Stimulated activated CD4-positive, alpha-beta T cell treated with anti-CD3 and anti-CD28 coated beads, Interleukin-12 subunit alpha, Interleukin-12 subunit beta, amount 100 ng/mL, for 4 hours (primary cell): ENCODE measurements at places on chromosomes 6 and 20.
A peak's percentile ranks its signal among the peaks of the same experiment; 100 is the strongest.

- DNase-seq: no peak
These were observed 325.0 kb downstream of the CDC5L start for GRCh38 chr6:44712353-44713111.

GRCh38 chr20:62428002-62428372, 648 bp upstream of the RBBP8NL start:
- DNase-seq: no peak

DNA sequence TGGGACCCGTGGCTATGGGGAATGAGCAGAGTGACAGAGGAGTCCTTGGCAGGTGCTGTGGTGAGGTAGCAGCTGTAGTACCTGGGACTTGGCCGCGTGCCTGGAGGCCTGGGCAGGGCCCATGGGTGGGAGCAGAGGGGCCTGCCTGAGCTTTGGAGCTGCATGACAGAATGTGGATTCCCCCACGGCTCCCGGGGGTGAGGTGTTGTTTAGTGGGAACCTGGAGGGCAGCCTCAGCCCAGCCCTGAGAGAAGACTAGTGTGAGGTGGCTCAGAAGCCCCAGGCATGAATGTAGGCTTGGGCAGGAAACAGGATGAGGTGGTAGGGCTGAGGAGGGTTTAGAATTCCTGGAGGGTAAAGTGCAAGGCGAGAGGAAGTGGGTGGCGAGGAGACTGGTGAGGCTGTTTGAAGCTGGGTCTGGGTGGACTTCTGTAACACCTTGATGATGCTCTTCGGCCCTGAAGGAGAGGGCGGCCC, 86.5 kb upstream of the SCP2D1 start:
- DNase-seq: no peak

GRCh38 chr20:15742087-15742486, 831.2 kb downstream of the KIF16B start:
- DNase-seq: no peak

DNA sequence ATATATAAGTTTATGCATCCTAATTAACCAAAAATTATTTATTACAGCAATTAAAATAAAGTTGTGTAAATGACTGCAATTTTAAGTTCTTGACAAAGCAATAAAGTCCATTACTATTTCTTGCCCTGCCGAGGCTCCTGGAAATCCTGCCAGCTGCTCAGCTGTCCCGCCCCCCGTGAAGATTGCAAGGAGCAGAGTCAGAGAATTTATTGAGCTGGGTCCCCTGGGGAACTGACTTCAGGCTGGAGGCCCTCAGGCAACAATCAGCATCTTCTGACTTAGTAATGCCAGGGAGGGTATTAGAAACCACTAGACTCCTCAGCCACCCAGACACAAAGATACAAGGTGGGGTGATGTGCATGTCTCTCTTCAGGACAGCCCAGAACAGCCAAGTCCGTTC, 92.3 kb downstream of the EDN3 start:
- DNase-seq: no peak

DNA sequence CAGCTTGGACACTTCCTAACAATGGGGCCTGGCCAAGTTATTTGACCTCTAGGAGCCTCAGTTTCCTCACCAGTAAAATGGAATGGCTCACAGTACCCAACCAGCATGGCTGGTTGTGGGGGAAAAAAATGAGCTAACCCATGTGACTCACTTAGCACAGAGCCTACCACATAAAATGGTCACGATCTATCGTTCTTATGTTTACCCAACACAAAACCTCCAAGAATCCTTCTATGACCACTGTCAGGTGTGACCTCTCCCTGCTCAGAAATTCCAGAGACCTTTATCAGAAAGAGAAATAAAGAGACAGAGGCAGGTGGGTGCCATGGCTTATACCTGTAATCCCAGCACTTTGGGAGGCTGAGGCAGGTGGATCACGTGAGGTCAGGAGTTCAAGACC, 39.4 kb downstream of the BPIFB1 start:
- DNase-seq: no peak

- DNase-seq: no peak
These were observed 4.5 kb downstream of the UBE3D start for GRCh38 chr6:83061190-83061589.

DNA sequence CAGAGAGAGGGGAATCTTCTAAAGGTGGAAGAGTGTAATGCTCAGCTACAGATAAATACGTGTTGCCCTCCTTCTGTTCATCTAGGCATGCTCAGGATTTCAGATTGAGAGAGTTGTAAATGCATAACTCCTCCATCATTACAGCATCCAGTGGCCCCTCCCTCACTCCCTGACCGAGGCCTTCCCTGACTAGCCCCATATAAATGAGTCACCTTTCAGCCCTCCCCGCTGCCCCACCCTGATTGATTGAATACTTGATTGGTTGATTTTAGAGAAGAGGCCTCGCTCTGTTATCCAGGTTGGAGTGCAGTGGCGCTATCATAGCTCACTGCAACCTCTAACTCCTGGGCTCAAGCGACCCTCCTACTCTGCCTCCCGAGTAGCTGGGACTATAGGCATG, 193.7 kb downstream of the EYA2 start:
- no peak for DNase-seq

DNA sequence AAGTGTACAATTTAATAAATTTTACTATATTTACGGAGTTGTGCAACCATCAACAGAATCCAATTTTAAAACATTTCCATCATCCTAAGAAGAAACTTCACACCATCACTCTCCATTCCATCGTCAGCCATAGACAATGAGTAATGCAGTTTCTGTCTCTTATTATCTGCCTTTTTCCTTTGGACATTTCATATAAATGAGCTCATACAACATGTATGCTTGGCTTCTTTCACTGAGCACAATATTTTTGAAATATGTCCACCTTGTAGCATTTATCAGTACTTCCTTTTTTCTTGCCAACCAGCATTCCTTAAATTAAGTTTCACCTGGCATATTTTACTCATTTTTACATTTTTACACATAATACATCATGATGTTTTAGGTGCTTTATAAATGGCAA, 22.7 kb upstream of the HIVEP1 start:
- no peak for DNase-seq

- DNase-seq: no peak
These were observed 26.7 kb upstream of the MYLIP start for GRCh38 chr6:16102208-16102607.

- DNase-seq: no peak
These were observed 25.2 kb downstream of the HLA-A start for GRCh38 chr6:29967379-29968010.

GRCh38 chr6:155406801-155407200, 48.8 kb downstream of the NOX3 start:
- DNase-seq: no peak

- no peak for DNase-seq
These were observed 127.1 kb upstream of the MLIP start for GRCh38 chr6:53984163-53984562.

- no peak for DNase-seq
These were observed 201.1 kb downstream of the OGFRL1 start for GRCh38 chr6:71489736-71490135.

- no peak for DNase-seq
These were observed 24.9 kb downstream of the ARHGAP18 start for GRCh38 chr6:129684903-129685661.

GRCh38 chr6:159305804-159306537, 136.8 kb downstream of the FNDC1 start:
- DNase-seq: no peak

- DNase-seq: no peak
These were observed 58.7 kb upstream of the SLC2A12 start for GRCh38 chr6:134111062-134111677.

DNA sequence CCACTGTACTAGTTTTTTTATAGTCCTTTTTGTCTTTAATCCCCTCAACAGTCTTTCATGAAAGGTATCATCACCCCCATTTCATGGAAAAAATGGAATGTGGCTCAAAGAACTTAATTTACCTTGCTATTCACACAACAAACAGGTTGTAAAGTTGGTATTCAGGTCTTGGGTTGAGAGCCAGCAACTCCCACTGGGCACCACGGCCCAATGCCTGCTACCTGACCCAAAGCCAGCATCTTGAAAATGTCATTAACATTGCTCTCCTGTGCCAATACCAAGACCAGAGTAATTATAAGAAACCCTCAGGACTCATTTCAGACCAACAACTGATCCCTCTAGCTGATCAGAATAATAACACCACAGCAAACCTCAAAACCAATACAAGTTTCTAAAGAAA, 75.7 kb downstream of the METTL24 start:
- no peak for DNase-seq

- no peak for DNase-seq
These were observed 83.0 kb downstream of the MAP7 start for GRCh38 chr6:136467186-136467585.

DNA sequence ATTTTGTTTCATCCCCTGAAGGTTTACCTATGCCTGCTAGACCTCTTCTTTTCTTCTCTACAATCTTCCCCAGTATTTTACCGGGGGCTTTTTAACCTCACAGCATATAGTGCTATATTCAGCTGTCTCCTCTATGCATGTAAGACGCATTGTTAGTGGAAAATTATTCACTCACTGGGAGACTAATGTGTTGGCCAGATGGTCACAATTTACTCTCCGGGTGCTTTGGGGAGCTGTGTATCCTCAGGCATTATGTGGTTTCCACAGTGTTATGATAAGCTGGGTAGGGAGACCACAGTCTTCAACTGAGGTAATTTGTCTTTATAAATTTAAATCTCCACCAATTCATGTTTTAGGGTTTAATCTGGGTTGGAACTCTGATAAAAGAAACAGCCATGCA, 553.8 kb upstream of the PTCHD4 start:
- no peak for DNase-seq

DNA sequence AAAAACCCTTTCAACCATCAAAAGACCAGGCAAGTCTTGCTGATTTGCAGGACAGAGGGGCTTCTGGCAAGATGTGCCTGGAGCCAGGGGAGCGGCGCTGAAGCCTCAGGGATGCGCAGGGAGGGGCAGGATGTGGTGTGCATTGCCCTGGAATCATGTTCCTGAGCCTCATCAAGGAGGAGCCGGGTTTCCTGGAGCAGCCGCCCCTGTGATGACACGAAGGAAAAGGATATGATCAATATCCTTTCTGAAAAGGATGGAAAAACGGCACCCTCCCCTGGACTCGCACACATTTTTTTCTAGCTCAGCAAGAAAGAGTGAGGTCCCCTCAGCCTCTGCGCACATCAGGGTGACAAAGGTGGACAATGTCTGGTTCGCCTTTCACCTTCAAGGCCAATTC, 173.1 kb upstream of the SSTR4 start:
- DNase-seq: no peak

- DNase-seq: no peak
These were observed 6.1 kb upstream of the NSFL1C start for GRCh38 chr20:1472556-1473245.

GRCh38 chr20:4060064-4060795, 44.9 kb upstream of the RNF24 start:
- no peak for DNase-seq

- DNase-seq: no peak
These were observed 6.1 kb upstream of the DEF6 start for GRCh38 chr6:35291491-35291890.

GRCh38 chr6:56995347-56995902, 40.5 kb downstream of the BEND6 start:
- DNase-seq: no peak

- peak; percentile 38 for DNase-seq
These were observed 216.2 kb downstream of the NFATC2 start for GRCh38 chr20:51326201-51326819.

DNA sequence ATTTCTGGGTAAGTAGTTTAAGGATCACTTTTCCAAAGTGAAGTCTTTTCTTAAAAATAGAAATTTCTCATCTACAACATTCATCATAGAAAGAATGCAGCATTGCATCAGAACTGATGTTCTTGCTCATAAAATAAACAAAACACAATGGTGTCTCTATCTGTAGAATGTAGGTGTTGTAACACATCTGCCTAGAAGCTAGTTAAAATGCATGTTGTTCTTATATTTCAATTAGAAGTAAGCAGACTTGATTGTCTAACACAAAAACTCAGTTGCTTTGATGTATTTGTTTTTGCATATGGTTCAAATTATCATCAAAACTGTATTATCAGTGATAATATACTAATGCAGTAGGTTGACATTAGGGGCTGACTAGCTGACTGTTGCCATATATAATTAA, 654.7 kb upstream of the FLRT3 start:
- DNase-seq: no peak

DNA sequence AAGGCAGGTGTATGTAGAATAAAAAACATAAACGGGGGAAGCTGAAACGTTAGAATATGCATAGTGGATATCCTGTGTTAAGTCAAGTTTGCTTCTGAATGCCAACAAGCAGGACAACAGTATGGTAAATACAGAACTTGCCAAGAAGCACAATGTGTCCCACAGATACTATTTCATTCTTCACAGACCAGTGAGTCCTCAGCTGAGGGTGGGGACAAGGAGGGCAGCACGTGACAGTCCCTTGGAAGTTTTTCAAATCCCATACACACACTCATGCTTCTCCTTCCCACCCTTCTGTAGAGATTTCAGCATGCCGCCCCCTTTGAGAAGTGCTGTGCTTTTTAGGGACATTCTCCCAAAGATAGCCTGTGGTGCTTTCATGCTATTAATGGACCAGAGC, 268.5 kb upstream of the ECI2 start:
- DNase-seq: no peak

- DNase-seq: no peak
These were observed 191.2 kb upstream of the RREB1 start for GRCh38 chr6:6916598-6916997.

DNA sequence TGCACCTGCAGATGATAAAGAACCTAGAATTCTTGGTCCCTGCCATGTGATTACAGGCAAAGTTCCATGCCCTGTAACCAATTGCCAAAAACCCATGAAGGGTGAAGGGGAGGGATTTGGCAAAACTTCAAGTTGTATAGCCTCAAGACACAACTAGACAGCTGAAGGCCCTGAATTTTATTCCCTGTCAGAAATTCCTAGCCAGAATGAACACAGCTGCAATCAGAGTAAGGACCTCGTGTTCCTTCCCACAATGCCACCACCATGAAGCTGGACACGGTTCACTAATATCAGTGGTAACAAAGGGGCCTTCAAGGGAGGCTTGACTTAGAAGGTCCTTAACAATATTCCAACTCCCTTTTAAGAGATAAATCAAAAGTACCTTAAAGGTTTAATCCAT, 22.5 kb upstream of the IRAK1BP1 start:
- no peak for DNase-seq

GRCh38 chr6:34574647-34575293, 18.6 kb upstream of the SPDEF start:
- DNase-seq: no peak

DNA sequence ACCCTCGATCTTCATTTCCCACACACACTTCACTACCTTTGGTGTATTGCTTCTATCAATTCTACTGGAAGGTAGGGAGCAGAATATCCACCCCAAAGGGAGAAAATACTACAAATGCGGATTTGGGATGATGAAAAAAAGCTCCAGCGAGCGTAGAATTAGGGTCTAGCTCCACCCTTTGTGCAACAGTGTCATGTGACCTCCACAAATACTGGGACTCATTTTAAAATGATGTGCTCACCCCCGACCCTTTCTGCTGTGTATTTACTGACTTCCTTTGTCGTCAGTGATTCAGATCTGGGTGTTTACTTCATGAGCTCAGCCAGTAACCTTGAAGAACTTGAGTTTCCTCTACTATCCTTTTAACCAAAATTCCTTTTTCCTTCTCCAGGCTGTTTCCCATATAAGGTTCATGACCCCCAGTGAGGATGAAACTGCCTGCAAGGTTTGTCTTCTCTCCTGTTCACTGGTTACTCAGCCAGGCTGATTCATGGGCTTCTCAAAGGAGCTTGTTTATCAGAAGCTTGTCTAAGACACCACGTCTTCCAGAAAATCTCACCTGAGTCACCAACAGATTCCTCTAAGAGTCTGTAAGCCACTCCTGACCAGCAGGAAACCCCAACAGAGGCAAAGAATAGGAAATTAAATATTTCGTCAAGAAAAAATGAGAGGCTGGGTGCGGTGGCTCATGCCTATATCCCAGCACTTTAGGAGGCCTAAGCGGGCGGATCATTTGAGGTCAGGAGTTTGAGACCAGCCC, 39.6 kb upstream of the PAX1 start:
- no peak for DNase-seq
